ENCODE measurements at places on chromosomes 2 and 18. TPM values are rescaled to one million over a fixed set of nuclear protein-coding genes. Genes with fewer than 3 reads are reported as not detected.

Gene ALK
- 1.0 TPM for total RNA-seq

Gene CIB4
- total RNA-seq = not detected

Gene GORASP2
- total RNA-seq = 78.2 TPM

Gene NYAP2
- total RNA-seq = not detected

Gene TBR1
- not detected for total RNA-seq

Gene LYG1
- 1.1 TPM for total RNA-seq

Gene ZNF396
- total RNA-seq = 1.7 TPM

Gene HOXD10
- 1.7 TPM for total RNA-seq

Gene UGT1A7
- 0.80 TPM for total RNA-seq

Gene PREB
- total RNA-seq = 76.5 TPM

- no peak for DNase-seq
Observed at GRCh38 chr2:164335128-164335527, 286.2 kb downstream of the GRB14 start.

DNA sequence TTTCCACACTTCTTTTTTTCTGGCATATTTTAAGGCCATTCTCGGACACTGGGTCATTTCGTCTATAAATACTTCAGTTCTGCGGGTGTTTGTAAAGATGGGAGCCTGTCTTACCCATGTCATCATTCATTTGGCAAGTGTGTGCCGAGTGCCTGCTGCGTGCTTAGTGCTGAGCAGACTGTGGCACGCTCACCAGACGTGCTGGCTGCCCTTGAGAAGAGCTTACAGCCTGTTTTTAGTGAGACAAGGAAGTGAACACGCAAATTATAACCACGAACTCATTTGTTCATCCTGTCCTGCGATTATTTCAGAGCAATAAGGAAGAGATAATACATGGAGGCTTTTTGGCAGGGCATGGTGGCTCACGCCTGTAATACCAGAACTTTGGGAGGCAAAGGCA lies 10.4 kb upstream of the STON1 start:
- DNase-seq = no peak

DNA sequence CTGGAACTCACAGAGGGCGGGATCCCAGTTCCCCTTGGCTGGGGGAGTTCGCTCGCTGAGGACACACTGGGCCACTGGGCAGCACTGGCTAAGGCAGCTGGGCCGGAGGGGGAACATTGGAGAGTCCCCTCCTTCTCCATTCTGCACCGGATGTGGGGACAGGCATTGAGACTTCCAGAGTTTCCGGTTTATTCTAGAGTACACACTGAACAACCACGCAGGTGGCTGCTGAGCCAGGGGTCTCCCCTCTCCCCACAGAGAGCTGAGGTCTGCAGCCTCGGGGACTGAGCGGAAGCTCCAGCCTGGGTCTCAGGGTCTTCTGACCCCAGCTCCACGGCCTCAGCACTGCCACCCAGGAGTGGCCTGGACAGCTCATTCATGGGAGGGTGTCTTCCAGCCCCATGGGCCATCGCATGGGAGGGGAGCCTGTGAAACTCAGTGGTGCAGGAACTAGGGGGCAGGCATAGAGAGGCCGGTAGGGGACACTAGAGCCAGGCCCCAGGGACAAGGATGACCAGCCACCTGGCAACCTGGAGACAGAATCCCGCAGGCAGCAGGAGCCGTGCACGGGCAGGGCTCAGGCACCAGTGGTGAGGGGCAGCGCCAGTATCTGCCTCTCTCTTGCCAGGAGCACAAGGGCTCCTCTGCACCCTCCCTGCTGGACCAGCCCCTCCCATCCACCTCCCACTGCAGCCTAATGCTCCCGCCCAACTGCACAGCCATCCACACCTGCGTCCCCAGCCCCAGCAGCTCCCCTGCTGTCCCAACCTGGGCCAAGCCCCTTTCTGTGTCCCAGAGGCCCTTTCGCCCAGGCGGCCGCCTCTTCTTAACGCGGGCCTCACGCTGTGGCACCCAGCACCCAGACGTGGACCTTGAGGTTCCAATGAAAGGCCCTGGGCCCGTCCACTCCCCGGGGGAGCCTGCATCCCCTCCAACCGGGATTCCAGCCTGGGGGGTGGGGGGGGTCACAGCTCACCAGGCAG lies 45.1 kb upstream of the GPC1 start:
- no peak for DNase-seq

DNA sequence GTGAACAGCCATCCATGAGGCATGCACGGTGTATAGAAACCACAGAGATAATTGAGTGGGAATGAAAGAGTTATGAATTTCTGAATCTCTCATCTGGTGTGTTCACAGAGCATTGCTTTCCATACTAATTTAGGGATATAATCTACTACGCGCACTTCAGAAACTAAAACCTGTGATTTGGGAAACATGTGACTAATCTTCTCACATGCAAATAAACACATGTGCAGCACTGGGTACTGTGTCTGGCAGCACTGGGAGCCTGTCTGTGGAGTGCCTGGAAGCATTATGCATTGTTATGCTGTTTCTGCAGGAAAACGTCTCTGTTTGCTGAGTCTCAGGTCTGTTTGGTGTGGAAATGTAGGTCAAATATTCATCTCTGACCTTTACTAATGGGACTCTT lies 287.3 kb downstream of the CMPK2 start:
- no peak for DNase-seq

DNA sequence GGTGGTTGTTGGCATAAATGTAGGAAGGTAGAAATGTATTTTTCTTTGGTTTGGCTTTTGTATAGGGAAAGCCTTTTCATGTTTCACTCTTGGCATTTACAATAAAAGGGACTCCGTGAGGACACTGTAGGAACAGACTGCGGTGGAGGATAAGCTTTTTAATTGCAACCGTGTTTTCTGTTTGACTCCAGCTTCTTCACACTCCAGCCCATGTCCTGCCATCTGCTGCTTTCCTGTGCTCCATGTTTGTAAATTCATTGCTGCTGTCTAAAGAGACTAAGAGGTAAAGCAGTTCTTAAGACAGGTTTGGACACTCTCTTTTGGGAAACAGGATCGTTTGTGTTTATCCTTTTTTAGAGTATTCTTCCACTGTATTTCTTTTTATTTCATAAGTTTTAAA lies 33.3 kb downstream of the WDR75 start:
- DNase-seq = no peak

DNA sequence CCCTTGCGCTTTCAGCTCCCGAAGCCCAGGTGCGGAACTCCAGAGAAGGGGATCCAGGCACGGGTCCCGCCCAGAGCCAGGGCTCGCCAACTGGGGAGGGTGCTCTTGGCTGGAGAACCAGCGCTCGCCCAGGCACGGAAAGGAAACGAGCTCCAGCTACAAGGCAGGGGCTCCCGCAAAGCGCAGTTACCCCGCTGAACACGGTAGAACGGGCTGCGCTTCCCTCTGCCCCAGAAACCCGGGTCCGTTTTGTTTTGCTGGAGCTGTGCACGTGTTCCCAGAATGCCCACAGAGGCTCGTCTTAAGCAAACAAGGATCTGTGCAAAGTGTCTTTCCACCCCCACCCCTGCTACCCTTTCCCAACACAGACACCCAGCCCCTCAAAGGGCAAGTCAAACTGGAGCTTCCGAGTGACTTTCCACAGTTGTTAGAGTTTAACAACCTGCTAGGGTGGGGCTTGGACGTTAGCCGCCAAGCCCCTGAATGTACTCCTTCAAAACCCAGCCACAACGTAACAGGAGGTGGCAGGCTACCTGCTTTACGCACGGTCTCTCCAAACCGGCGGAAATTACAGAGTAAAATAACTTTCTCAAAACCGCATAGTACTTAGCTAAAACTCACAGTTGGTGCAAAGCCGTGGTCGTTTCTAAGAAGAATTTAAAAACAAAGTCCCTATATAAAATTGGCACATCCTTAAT lies 775 bp downstream of the RNF125 start:
- DNase-seq = no peak

DNA sequence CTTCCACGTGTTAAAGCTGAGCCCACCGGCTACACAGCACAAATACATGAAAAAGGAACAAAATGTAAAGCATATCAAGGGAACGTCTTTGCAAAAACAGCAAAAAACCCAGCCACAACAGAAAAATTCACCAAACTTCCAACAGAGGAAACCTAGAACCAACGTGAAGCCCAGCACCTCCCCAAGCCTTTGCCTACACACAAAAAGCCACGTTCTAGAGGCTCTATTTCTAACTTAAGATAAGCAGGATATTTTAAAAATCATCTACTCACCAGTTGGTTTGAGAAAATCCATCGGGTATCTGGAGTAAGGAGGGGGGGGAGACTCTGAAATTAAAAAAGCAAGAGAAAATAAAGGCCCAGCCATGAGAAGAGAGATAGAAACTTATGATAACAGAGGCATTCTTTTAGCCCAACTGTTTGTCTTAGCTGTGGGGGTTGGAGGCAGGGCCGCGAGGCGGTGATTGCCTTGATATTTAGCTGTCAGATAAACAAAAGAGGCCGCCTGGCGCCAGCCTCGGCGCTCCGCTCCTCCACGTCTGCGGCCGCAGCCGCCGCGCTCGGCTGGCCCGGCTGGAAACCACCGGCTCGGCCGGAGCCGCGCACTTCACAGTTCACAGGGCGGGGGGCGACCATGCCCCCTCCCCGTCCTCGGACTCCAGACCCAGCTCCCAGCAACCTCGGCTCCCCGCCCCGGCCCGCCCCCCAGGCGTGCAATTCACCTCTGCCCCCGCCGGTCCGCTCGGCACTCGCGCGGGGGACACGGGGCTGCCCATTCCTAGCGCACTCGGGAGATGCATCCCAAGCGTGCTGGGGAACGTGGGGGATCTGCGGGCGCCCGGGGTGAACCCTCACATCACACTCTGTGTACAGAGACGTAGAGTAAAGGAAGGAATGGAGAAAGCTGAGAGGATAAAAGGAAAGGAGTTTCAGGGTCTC lies 2.4 kb downstream of the SMAD7 start:
- DNase-seq = no peak

DNA sequence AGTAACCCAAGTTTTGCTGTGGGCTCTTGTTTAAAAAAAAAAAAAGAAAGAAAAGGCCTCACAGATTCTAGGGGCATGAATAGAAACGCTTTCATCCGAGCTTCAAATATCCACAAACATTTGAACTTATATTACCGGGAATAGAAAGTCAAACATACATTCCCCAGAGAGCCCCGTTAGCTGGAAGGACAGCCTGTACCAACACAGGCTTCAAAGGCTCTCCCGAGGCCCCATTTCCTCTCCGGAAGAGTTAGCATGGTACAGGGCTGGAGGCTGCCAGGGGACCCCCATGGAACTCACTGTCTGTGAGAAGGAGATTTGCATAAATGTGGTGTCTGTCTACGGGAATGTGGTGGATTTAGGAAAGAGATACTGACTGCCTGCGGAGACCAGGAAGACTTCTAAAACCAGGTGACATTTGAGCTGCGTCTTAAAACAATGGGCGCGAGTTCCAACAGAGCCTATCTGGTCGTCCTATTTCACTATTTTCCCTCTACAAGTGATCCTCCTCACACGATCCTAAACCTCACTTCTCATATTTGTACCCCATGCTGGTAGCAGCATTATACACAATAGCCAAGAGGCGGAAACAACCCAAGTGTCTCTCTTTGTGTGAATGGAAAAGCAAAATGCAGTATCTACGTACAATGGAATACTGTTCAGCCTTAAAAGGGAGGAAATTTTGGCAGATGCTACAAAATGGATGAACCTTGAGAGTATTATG lies 820 bp upstream of the MATN3 start:
- DNase-seq = no peak

- no peak for DNase-seq
Observed at GRCh38 chr2:205805136-205805535, 122.8 kb downstream of the NRP2 start.

DNA sequence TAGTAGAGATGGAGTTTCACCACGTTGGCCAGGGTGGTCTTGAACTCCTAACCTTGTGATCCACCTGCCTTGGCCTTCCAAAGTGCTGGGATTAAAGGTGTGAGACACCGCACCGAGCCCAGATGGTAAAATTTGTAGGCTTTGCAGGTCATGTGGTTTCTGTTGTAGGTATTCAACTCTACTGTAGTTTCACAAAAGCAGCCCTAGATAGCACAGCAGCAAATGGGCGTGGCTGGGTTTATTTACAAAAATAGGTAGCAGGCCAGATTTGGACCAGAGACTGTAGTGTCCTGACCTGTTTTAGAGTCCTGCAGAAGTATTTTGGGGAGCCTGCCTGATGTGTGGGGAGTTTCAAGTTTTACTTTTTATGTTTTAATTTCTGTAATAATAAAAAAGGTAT lies 84.1 kb upstream of the RASGRP3 start:
- DNase-seq = no peak

DNA sequence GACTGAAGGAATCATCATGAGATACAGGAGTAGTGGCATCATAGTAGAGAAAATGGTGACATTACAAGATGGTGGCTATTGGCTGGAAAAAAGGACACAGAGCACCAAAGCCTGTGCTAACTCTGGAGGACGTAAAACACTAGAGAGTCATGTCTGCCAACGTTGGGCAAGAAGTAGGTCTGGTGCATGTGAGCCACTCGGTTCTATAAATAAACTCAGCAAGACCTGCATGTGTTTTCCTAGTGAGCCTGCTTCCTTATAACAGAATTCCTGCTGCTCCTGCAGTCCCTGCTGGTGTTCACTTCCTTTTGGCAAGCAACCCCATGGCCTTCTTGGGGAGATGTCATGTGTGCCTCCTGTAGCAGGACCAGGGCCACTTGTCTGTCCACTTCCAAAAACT lies 325.2 kb downstream of the OSR1 start:
- no peak for DNase-seq

DNA sequence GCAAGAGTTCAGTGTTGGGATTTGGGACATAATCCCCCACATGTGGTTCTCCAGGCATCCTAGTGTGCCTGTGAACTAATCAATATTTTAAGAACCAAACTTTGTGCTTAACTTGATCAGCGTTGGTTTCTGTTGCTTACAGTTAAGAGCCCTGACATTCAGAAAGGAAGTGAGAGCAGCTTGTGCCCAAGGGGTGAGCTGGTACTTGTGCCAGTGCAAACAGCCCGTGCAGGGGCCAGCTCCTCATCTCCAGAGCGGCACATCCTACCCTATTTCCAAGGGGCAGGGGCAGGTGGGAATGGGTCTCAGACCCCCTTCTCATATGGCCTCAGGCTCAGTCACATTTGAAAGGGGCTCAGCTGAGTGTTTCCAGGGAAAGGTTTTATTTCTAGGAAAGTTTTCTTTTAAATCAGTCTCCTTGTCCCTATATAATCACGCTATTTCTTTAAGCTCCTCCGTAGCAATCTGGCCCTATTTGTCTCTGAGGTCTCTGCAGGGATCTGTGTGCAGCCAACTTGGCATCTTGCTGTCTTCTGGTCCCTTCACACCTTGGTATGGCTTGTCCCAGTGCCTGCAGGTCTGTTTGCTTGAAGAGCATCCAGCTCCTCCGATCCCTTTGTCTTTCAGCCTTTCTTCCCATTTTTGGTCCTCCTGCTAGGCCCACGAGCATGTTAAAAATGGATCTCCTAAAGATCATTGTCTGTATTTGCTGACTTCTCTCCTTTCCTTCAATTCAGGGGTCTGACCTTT lies 358.9 kb downstream of the HRH4 start:
- no peak for DNase-seq

GRCh38 chr18:78542204-78542603 lies 437.4 kb upstream of the SALL3 start:
- DNase-seq = no peak

GRCh38 chr2:20525041-20526035 lies 78.5 kb downstream of the RHOB start:
- no peak for DNase-seq

- no peak for DNase-seq
Observed at GRCh38 chr2:45132551-45132950, 123.3 kb upstream of the SIX2 start.

GRCh38 chr2:69514819-69515218 lies 77.6 kb upstream of the NFU1 start:
- no peak for DNase-seq

Data from mesenteric fat pad (tissue), 1 donor.